ENCODE measurements at places on chromosomes 3 and 15.

DNA sequence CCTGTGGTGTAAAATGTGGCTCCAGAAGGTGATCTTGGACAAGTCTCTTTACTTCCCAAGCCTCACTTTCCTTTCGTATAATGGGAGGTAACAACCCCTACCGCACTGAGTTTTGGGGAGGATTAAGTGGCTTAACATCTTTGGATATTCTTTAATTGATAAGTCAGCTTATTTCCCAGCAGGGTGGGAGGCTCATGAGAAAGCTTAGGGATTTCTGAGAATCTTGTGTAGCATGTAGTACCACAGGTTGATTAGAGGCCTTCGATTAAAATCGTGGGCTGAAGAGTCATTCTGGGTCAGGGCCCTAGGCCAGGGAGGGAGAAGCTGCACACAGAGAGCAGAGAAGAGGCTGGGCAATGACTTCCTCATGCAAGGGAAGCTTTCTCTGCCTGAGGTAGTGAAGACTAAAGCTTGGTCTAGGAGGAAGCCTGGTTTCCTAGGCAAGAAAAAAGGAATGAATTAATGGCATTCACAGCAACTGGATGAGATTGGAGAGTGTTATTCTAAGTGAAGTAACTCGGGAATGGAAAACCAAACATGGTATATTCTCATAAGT, 1.5 kb upstream of the NMNAT3 start:
- DNase-seq, result no peak

DNA sequence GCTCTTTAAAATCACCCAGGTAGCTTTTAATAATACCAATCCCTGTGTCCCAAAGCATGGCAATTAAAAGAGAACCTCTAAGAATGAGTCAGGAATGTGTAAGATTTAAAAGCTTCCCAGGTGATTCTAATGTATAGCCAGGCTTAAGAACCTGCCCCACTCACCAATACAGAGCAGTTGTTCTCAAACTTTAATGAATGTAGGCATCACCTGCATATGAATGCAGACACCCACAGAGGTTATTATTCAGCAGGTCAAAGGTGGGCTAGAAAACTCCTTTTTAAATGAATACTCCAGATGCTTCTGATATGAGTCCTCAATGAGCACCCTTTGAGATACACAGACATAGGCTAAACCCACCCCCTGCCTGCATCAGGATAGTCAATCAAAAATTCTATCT, 298.1 kb upstream of the KCNMB2 start:
- no peak for DNase-seq

DNA sequence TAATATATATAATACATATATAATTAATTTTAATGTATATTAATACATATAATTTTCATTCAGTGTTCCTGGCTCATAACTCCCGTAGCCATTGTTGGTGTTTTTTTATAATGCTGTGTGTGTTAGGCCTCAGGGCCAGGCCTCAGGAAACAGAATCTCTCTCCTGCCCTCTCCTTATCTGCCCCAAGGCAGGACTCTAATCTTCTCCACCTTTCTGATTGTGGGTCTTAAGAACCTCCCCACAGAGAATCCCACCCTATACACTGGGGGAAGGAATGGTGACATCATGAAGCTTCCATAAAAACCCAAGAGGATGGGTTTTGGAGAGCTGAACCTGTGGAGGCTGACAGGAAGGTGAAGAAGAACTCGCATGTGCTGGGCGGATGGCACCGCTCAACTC, 4.0 kb upstream of the FMN1 start:
- DNase-seq, result no peak

DNA sequence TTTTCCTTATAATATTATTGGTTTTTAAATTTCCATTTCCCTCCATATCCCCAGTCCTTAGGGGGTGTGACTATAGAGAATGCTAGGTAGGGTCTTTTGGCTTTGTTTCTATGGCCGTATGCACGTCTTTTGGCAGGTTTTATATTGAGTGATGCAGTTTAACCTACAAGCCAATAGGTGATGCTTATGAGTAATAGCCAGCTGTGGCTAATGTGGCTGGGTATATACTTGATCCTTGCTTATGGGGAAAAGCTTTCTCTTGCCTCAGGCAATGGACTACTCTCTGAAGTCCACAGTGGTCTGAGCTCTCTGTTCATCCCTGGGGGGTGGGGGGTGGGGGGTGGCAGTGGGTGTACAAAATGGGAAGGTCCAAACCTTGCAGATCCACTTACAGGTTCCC, 223.9 kb downstream of the MFSD1 start:
- no peak for DNase-seq

- DNase-seq, result no peak
Observed at GRCh38 chr3:127598841-127599570, 795 bp downstream of the MCM2 start.

GRCh38 chr3:161508852-161509477, 12.4 kb downstream of the OTOL1 start:
- DNase-seq, result no peak

GRCh38 chr3:59775761-59776325, 726.0 kb upstream of the CFAP20DC start:
- DNase-seq, result no peak

DNA sequence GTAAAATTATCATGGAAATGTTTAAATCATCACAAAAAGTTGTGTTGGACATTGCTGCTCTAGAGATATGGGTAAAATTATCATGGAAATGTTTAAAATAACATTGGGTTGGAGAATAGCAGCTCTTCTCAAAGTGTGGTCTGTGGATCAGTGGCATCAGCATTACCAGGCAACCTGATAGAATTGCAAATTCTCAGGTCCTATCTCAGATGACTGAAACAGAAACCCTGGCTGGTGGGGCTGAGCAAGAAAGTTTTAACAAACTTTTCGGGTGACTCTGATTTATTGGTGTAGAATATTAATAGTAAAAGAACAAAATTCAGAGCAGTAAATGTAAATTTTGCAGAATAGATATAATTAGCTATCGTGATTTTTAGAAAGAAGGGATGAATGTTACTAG, 28.9 kb downstream of the NXPE3 start:
- DNase-seq, result no peak

DNA sequence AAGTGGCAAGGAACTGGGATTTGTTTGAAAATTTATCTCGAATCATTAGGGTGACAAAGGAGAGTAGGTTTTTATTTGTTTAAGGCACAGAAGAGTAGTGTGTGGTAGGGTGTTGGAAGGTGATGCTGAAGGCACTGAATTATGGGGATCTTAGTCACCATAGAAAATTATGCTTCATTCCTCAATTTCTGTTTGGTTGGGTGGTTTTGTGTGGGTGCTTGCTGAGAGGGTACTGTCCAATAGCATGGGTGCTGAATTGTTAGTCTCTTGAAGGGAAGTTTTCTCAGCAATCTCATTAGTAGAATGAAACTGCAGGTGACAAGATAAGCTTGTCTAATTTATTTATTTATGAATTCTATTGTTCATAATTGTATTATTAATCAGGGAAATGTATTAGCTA, 610.9 kb downstream of the AGBL1 start:
- no peak for DNase-seq

GRCh38 chr3:120021523-120021922, 72.7 kb downstream of the GSK3B start:
- DNase-seq, result no peak

DNA sequence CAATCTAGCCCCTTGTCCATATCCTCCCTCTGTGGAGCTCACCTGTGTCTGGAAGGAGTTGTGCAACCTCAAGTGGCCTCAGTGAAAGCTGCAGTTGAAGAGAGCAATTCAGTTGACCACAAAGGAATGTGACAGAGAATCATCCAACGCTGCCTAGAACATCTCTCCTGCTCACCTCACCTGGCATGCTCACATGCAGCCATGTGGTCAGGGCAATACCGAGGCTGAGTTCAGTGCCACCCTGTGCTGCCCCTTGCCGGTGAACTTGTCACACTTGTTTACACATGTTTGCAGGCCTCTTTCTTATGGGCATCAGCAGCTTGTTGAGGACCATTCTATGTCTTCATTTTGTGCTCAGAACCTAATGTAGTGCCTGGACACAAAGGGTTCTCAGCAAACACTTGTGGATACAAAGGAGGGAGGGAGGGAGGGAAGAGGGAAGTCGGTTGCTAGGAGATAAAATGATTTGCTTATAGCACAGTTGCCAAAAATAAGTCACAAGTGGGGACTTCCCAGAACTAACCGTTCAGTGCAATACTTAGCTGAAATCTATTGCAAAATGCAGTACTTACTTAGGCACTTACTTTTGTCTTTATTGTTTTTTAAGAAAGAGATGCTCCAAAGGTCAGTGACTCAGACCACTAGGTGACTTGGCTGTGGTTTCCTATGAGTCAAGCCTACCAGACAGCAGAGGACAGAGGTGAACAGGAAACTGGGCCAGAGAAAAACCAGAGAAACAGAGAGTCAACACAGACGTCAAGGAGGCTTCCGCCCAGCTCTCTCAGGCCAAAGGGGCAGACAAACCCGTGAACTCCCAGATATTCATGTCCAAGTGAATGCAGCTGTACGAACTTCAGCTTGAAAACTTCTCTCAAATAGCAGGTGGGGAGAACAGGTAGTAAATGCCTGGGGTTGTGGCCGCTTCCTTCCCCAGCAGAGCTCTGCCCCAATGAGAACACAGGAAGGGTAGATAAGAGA, 227.8 kb upstream of the CTNNB1 start:
- no peak for DNase-seq

DNA sequence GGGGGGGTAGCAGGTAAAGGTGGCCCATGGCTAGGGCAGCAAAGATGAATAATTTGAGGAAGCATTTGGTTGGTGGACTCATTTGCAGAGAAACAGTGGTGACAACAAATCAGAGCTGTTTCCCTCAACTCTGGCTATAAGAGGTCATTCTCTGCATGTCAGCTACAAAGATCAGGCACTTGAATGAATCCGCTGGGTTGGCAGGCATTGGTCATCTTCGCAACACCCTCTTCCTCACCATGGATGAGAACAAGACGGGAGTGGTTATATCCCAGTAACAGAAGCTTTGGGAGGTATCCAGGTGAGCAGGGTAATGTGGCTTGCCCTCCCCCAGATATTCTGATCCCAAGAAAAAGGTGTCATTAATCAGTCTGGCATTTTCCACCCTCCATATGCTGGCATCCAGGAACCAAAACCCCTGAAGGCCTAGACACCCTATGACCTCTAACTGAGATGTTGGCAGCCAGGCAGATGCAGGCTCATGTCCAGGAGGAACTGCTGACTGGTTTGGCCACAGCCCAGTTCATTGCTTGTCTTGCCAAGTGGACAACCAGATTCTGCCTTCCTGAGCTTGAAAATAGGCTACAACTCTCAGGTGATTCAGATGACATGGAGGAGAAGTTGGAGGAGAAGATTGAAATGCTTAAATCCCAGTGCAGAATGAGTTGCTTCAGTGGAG, 108.9 kb upstream of the TRIM42 start:
- no peak for DNase-seq

- DNase-seq, result no peak
Observed at GRCh38 chr3:38354588-38355330, 8.2 kb downstream of the XYLB start.

DNA sequence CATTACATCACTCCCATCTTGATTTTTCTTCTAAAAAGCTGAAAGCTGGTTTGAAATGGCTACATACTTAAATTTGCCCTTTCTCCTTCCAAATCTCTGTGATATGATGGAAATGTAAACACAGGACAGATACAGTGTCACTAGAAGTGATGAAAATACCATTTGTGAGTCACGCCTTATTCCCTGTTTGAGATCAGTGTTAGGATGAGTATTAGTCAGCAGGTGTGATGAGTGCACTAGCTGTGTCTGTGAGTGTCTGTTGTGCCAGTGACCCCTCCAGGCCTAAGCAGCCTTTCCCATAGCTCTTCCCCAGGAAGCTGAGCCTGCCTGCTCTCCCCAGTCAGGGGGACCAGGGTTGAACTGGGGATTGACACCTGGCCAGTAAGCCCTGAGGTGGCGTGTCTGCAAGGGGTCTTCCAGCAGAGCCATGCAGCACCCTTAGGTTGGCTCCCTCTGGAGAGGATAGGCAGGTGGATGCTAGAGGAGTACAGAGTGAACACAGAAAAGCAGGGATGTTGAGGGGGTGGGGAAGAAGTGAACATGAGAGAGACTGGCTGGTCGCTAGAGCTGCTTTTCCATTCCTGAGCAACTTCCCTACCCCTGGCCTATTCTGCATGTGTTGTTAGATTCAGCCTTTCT, 92.0 kb downstream of the PDE8A start:
- DNase-seq, result no peak

- no peak for DNase-seq
Observed at GRCh38 chr3:24316887-24317383, 177.7 kb downstream of the THRB start.

Measured in occipital lobe (tissue), 3 donors.